B cell (primary cell): ENCODE measurements at places on chromosomes 4 and X.

DNA sequence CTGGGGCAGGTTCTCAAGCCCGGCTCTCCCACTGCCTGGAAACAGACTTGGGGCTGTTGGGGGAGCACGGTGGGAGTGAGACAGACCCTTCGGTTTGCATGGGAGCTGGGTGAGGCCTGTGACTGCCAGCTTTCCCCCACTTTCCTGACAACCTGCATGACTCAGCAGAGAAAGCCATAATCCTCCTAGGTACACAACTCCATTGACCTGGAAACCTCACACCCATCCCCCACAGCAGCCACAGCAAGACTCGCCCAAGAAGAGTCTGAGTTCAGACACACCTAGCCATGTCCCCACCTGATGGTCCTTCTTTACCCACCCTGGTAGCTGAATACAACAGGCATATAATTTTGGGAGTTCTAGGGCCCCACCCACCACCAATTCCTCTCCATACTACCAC is 57.6 kb upstream of the UBQLN2 start:
- DNase-seq: no peak

- no peak for DNase-seq
These were observed 77.0 kb upstream of the STOX2 start for GRCh38 chr4:183828125-183828524.

DNA sequence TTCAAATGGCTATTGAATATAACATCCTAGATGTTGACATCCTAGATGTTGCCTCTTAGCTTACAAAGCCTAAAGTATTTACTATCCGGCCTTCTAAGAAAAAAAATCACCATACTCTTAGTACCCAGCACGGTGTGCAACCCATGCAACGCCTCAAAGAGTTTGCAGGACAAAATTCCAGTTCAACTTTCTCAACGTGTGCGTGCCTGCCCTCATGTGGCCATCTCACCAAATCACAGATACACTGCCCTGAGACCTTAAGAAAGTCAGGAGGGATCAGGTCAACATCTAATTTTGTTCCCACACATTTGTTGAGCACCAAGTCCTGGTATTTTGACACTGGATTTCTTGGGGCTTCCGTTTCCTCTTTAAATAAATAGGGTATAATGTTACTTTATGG is 68.3 kb downstream of the CRMP1 start:
- no peak for DNase-seq

- no peak for DNase-seq
These were observed 294.8 kb downstream of the ASMT start for GRCh38 chrX:1909419-1910206.

- DNase-seq: no peak
These were observed 117.1 kb upstream of the USP9X start for GRCh38 chrX:40968180-40968579.

GRCh38 chr4:78907638-78908037 is 31.6 kb downstream of the PAQR3 start:
- DNase-seq: no peak

DNA sequence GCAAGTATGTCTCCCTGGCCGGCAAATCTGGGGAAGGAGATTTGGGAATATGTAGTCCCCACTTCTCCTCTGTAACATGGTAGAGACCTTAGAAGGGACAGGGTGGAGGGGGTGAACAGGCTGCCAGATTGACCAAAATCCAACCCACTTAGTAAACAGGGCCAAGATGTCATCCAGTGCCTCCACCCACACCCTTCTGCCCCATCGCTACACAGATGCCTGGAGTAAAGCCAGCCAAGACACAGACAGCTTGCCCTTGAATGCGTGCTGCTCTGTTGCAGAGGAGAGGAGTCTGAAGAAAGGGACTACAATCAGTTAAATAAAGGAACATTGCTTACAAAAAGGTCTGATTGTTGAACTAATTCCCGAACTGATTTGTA is 160.1 kb upstream of the LDB2 start:
- no peak for DNase-seq

GRCh38 chrX:10085223-10085622 is 71.6 kb upstream of the CLCN4 start:
- peak; percentile 20 for DNase-seq

DNA sequence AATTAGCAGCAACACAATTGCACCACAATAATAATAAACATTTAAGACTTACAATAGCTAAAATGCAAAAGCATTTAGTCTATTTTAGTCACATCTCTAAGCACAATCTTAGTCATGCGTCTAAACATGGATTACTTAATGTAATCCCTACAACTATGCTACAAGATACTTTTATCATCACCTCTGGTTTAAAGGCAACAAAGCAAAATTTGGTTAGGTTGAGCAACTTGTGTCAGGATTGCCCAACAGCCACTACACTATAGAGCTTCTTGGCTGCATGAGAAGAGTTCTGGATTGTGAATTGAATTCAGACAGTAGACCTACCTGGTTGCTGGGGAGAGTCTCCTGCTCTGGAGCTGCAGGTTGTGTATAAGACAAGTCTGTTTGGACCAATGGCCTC is 146.5 kb upstream of the PUDP start:
- no peak for DNase-seq

DNA sequence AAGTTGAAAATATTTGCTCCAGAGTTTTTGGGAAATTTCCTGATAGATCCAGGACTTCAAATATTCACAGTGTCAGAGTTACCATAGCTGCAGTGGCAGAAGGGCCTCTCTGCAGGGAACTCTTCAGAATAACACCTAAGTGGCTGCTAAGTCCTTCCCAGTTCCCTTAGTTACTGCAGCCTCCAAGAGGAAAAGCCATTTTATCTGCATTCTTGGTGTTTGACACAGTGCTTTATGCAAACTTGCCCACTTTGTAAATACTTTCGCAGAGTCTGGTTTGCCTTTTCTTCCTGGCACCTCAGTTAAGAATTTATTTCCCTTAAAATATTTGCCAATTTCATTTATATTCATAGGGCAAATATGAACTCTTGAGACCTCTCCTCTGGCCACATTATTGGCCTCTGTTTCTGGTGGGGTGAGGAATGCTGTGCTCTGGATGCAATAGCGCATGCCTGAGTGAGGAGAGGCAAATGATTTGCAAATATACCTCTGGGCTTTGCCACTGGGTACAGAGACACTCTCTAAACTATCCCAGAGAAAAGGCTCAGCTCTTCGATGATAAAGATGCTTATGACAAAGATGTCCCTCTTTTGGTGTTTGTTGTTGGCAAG is 566.3 kb upstream of the NR3C2 start:
- DNase-seq: no peak

DNA sequence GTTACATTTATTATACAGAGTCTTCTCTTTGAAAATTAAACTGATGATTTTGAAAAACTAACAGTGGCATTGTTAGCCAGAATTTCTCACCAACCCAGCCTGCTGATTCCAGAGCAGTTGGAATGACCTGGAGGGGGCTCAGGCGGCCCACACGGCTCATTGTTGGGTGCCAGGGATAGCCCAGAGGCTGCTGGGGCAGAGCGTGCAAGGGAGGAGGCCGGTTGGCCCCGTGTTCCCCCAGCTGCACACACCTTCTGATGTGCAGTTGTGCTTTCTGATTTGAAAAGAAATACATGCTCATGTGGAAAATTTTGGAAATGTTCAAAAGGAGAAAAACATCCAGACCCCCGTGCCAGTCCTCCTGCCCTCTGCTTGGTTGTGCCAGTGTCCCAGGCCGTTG is 20.6 kb downstream of the WFS1 start:
- no peak for DNase-seq

DNA sequence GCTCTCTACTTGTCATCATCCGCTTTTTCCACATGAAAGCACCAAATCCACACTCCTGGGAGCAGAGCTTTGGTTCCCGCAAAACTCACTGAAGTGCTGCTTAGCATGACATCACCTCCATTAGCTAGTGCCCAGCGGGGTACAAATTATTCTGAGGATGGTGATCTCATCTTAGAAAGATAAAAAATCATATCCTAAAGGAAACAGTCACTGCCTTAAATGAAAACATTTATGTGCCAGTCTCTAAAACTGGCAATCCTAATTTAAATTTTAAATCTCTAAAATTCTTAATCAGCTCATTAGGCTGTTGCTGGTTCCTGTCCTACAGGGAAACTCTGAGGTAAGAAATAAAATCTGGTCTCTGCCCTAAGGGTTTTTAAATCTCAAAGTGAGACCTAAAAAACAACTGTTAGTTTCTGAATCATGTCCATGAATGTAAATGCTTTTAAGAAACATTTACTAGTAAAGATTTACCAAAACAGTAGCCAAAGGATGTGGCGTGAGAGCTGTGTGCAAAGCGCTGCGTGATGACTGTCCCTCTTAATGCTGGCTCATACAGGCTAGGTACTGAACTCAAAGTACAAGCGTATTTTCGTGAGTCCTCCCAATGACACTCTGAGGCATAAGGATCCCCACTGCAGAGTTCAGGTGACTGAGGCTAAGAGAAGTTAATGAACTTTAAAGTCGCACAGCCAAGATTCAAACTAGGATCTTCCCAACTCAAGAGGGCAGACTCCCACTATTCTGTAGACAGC is 4.5 kb downstream of the CASP3 start:
- DNase-seq: no peak

DNA sequence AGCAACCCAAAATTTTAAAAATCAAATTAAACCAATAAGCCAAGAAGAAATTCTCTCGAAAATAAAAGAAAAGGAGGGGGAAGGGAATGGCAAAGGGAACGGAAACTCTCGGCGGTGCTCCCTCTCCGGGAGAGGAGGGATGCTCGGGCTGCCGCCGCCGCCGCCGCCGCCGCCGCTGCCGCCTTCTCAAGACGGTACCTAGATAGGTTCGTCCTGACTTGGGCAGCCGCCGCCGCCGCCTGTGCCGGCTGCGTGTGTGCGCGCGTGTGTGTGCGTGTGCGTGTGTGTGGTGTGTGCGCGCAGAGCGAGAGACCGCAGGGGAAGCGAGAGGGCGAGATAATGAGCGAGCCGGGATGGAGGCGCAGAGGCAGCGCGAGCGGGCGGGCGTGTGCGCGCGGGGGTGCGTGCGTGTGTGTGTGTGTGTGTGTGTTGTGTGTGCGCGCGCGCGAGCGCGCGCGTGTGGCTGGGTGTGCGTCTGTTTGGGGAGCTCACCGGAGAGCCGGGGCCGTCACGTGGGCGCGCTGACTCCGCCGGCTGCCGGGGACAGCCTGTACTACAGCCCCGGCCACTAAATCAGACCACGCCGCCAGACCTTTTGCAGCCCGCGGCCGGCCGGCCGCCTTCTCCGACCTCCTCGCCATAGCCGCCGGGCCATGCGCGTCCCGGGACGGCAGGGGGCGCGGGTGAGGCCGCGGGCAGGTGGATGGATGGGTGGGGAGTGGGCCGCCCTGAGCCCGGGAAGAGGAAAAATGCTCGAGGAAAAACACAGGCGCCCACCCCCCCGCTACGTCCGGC is 111.6 kb downstream of the DHX15 start:
- DNase-seq: peak; percentile 80

DNA sequence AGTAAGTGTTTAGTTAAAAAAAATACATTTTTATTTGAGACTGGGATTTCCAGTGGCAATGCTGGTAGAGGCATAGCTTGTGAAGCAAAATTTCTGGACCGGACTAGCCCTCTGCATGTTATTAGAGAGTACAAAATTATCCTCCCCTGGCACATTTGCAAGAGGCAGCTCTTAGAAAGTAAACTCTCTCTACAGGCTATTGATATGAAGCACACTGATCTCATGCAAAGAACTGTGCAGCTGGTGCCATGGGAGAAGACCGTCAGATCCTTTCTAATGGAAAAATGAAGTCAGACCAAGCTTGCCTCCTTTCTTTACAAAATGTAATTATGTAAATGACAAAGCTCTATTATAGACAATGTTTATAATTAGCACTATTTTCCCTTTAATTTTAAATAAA is 2717.2 kb downstream of the PCDH7 start:
- DNase-seq: no peak

DNA sequence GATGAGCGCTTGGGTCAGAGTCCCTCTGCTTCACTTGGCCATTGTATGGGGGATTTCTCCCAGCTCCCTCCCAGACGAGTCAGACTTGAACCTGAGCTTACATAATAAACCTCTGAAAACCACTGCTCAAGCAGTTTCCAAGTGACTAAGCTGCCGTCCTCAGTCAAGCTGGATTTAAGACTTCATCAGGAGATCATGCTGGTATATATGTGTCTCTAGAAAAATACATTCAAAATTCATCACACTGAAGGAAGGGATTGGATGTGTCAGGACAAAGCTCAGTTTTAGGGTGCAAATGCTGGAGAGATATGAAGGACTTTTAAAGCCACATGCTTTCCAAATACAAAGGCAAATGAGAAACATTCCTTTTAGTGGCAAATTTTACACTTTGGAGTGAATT is 114.3 kb downstream of the QDPR start:
- no peak for DNase-seq

DNA sequence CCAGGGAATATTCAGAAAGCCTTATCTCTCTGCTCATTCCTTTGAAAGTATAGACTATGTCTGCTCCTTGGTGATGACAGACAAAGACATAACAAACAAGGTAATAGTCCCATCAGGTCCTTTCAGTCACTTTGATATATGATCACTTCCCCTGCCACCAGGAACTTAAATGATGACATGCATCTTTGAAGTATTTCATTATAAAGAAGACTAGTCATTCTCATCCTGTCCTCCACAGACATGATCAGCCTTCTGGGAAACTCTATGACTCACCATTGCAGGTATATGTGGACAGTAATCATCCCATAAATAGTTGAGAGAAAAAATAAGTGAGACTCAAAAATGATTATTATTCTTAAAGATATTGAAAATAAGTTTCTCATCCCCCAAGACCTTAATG is 117.5 kb upstream of the VCX2 start:
- no peak for DNase-seq

DNA sequence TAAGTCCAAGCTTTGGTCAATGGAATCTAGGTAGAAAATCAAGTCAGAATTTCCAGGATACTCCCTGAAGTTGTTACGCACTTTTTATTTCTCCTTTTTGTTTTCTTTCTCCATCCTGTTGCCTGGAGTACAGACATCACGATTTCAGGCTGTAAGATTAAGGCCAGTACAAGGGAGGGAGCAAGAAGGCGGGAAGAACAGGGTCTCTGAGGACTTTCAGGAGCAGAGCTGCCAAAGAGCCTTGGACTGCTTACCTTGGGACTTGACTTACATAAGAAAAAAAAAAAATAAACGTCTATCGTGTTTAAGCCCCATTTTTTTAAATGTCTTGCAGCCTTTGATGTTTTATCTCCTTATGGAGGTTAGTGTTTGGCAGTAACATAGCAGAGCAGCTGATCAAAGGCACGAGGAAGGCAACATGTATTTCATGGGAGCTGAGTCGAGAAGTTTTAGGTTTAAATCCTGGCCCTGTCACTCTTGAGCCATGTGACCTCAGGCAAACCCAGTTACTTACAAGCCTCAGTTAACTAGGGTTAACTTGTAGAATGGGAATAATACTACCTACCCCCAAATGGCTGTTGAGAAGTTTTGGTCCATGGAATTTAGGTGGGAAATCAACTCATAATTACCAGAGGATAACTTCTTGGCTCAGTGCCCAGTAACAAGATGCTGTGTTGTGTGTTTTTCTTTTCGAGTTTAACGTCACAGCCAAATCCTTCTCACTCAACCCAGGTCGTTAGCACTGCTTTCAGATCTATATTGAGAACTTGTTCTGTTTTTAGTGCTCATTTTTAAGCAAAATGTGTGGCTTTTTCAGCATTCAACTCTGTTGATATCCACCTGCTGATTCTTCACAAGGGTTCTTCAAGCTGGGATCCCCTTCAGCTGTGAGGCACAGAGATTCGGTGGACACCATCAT is 106.8 kb downstream of the CLNK start:
- no peak for DNase-seq

GRCh38 chr4:58061967-58062366 is 951.8 kb upstream of the IGFBP7 start:
- DNase-seq: no peak

GRCh38 chr4:13348216-13348615 is 135.9 kb downstream of the RAB28 start:
- no peak for DNase-seq
